ENCODE measurements at places on chromosomes 11 and 22. TPM values are rescaled to one million over a fixed set of nuclear protein-coding genes. Genes with fewer than 3 reads are reported as not detected.

NRGN gene
- total RNA-seq = 1.8 TPM

GRCh38 chr11:128965485-128965884 lies 22.8 kb upstream of the TP53AIP1 start:
- DNase-seq = no peak

- DNase-seq = no peak
Observed at GRCh38 chr11:12031856-12032544, 23.6 kb upstream of the DKK3 start.

ACRV1 gene
- not detected for total RNA-seq

GRCh38 chr11:8871171-8871775 lies 39.7 kb upstream of the AKIP1 start:
- DNase-seq = peak; percentile 58

ANO3 gene
- total RNA-seq = 0.09 TPM

- DNase-seq = no peak
Observed at GRCh38 chr11:65590240-65590738, 5.3 kb downstream of the KCNK7 start.

TCN1 gene
- total RNA-seq = not detected

DNA sequence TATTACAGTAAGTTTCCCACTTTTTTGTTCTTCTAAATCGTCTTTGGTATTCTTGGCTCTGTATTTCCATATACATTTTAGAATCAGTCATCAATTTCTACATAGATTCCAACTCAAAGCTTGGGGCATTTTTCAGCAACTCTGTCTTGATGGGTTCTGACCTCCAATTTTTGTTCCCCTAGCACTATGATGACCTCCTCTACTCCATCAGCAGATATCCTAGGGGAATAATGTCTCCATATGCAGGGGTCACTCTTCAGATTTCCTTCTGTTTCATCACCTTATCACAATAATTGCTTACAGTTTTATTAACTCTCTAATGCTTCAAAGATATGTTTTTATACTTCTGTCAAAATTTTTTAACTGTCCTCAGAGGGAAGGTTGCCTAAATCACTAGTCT lies 91.3 kb upstream of the TP53AIP1 start:
- DNase-seq = no peak

- no peak for DNase-seq
Observed at GRCh38 chr22:50733521-50734342, 4.3 kb upstream of the ACR start.

DNA sequence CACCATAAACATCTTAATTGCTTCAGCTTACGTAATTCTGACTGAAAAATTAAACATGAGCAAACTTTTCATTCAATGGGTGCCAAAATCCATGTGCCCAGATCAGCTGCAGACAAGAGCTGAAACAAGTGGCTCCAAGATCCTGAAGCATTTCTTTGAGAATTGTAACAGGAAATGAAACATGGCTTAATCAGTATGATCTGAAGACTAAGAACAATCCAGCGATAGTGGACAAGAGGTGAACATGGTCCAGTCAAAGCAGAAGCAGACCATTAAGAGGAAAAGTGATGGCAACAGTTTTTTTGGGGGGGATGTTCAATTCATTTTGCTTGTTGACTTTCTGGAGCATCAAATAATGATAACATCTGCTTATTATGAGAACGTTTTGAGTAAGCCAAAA lies 1964.5 kb upstream of the RAG2 start:
- DNase-seq = no peak

- DNase-seq = no peak
Observed at GRCh38 chr11:73582653-73583052, 15.3 kb downstream of the FAM168A start.

ABCC8 gene
- total RNA-seq = 5.1 TPM

GRCh38 chr11:32065865-32066629 lies 24.8 kb upstream of the RCN1 start:
- DNase-seq = no peak

- no peak for DNase-seq
Observed at GRCh38 chr22:36870250-36870649, 9.4 kb downstream of the NCF4 start.

GRCh38 chr11:65640483-65641296 lies 2.8 kb downstream of the SIPA1 start:
- DNase-seq = peak; percentile 66

TSPAN18 gene
- total RNA-seq = 3.1 TPM

SLC17A6 gene
- total RNA-seq = not detected

DNA sequence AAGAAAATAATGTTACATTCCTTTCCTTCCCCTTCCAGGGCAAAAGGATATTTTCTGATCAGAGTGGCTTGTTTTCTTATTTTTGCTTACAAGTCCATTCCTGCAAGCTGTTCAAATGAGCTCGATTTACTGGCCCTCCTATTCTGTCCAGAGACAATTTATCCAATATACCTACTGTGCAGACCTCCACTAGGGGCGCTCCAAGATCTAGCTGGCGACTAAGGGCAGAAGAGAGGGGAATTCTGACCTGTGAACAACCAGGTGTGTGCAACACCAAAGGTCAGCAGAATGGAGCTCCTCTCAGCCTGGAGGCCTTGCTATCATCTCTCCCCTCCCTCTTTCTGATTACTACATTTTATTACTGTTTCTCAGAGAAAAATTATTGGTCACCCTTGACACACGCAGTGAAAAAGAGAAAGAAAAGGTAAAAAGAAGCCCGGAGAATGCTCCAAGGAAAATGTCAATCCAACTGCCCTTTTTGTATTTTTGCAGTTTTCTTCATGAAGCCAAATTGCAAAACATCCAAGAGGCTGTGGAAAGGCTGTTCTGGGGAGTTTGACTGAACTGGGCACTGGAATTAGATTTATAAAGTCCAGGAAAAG lies 3.2 kb downstream of the SEZ6L start:
- DNase-seq = no peak

DNA sequence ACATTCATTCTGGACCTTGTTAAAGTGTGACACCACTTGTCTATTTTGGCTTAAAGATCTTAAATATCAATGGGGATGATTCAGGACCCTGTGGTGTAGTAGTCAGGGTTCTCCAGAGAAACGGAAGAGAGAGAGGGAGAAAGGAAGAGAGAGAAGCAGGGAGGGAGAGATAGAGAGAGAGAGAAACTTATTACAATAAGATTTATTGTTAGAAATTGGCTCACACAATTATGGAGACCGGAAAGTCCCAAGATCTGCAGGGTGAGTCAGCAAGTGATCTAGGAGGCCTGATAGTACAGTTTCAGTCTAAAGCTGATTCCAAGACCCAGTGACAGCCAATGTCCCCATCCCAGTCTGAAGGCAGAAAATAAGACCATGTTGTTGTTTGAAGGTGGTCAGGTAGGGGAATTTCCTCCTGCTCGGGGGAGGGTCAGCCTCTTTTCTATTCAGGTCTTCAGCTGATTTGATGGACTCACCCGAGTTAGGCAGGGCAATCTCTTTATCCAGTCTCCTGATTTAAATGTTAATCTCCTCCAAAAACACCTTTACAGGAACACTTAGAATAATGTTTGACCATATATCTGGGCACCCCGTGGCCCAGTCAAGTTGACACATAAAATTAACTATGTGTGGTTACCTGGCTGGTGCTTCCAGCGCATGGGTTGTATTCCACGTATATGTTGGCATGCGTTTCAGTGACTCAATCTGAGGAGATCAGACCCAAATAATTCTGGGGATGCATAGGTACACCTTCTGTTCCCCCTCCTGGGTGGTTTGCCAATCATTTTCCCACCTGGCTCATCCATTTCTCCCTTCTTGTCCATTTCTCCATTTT lies 1350.5 kb downstream of the TBC1D22A start:
- no peak for DNase-seq

- DNase-seq = no peak
Observed at GRCh38 chr11:70072861-70073755, 5.0 kb upstream of the ANO1 start.

CLDN5 gene
- 27.7 TPM for total RNA-seq

GRCh38 chr22:30680991-30681770 lies 13.5 kb upstream of the OSBP2 start:
- DNase-seq = no peak

HSD17B12 gene
- total RNA-seq = 122 TPM

GRCh38 chr11:76672431-76673175 lies 2.1 kb upstream of the LRRC32 start:
- DNase-seq = no peak

DNA sequence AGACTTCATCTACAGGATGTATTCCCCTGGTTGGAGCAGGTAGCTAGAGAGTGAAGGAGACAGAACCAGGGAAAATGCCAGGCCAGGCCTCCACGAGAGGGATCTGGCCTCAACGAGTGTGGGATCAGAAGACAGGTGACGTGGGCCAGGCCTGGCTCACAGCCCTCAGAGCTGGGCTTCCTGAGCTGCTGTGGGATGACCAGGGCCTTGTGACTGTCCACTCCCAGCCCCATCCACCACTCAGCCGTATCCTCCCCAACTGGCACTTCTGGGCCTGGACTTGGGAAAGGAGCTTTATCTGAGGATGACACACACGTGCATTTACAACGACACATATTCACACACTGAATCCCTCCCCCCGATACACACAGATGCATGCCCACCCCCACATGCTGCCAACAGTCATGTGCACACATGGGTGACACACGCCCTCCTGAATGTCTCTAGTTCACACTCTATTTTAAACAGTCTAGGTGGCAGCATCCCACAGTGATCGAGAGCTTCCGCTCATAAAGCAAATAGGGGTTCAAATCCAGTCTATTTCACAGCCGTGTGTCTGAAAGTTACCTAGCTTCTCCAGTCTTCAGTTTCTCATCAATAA lies 93.1 kb downstream of the TP53I11 start:
- peak; percentile 49 for DNase-seq

ZNF280B gene
- total RNA-seq = 0.92 TPM

DNA sequence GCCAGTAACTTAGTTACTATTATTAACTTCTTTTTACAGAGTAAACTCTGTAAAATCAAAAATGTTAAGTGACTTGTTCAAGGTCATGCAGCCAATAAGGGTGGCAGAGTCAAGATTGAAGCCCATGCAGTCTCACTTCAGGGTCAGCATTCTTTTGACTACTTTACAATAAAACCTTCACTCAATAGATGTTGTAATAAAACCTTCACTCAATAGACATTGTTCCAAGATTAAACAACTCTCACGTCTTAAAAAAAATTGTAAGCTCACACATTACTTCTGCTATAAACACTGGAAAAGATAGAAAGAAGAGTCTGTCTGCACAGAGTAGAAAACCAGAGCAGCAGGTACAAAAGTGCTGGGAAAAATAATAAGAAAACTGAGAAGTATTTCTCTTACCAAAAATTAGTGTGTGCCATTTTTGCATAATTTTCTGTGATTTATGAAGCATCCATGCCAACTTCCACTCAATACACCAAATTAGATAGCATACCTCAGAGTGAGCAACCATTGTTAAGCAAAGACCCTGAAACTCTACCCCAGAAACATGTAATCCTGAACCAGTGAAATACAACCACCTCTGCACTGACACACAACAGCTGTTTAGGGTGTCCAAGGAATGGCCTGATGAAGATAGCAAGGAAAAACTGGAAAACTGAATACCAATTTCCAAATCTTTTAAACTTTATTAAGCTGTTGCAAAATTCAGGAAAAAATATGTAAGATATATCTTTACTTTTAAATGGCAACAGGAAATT lies 4.9 kb upstream of the SOX6 start:
- DNase-seq = no peak

SNU13 gene
- 87.8 TPM for total RNA-seq

- no peak for DNase-seq
Observed at GRCh38 chr22:17997456-17997855, 26.9 kb downstream of the MICAL3 start.

MRPL40 gene
- 16.6 TPM for total RNA-seq

GTSE1 gene
- total RNA-seq = 2.2 TPM

DNA sequence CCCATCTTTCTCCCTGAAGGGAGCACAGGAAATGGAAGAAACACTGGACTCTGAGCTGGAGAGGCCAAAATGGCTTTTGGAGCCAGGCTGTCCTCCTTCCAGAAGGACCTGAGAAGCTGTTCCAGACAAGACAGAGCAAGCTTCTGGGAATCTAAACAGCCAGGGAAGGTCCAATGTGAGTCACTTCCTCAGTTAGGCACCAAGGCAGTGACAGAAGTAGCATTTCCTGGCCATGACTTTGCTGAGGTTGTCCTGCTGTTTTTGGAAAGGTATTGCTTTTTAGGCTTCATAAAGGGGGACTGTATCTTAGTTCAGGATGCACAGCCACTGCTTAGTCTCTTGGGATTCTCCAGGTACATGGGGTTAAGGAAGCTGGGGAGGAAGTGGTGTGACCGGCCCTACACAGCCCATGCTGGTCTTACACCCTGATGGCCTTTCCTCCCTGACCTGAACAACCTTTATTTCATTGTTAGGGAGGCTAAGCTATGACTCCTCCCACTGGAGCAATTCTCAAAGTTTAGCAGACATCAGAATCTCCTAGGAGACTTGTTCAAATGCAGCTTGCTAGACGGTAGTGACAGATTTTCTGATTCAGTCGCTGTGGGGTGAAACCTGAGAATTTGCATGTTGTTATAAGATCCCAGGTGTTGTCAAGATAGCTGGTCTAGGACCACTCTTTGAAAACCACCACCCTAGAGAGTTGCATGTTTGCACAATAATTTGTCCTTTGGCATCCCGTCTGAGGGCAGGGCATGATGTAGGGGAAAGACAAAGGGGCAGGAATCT lies 6.8 kb upstream of the INSC start:
- DNase-seq = no peak

TXNRD2 gene
- total RNA-seq = 21.5 TPM

SIAE gene
- total RNA-seq = 207 TPM

PHF21B gene
- total RNA-seq = not detected

SLC25A45 gene
- 5.8 TPM for total RNA-seq

- no peak for DNase-seq
Observed at GRCh38 chr11:45985212-45985611, 62.8 kb downstream of the LARGE2 start.

MYBPC3 gene
- total RNA-seq = not detected

All from left colon (tissue), 2 donors.